ENCODE measurements at places on chromosomes 3 and 15.

DNA sequence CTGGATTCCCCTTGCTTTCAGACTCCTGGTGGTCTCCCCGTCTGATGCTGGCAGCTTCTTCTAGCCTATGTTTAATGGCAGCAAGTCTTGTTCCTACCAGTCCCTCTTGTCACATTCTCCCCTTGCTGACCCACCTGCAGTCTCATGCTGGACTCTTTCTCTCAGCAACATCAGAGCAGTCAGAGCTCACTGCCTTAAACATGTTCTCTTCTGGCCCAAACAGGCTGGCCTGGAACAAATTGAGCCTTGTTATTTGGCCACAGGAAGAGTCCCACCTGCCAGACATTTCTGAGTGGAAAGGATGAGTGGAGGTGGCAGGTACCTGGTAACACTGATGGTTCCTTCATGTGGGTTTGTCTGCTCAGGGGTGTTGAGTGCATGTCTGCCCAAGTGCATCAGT, 59.2 kb upstream of the APEH start:
- no peak for DNase-seq

GRCh38 chr3:43867436-43868072, 176.8 kb downstream of the ABHD5 start:
- DNase-seq: peak; percentile 77

- DNase-seq: no peak
Observed at GRCh38 chr15:66638377-66638776, 63.7 kb upstream of the SMAD6 start.

DNA sequence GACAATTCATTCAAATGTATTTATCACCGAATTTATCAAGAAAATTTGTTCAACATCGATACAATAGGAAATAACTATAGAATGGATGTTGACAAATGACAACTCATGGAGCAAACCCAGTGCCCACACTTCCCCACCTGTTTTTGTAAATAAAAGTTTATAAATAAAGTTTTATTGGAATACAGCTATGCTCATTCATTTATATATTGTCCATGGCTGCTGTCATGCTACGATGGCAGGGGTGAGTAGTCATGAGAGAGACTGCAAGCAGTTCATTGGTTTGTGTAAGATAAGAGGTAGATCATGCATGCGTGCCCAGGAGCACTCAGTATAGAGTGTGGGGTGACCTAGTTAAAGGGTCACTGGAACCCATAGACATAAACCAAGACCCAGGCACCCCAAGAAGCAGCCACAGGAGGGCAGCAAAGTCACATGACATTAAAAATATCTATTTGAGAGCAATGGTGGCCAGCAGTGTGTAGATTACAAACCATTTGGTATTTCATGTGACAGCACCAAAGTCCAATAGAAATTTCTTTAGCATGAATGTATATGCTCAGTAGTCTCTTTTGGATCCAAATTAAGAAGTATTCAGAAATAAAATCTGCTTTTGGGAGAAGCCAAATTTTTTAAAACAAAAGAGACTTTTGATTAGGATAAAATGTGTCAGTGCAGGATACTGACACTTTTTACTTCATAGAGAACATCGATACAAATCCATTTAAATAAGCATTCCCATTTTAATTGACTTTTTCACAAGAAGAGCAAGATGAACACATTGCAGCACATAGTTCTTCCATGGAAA, 794.8 kb downstream of the MCTP2 start:
- peak; percentile 75 for DNase-seq

GRCh38 chr3:177483182-177483967, 286.1 kb upstream of the TBL1XR1 start:
- DNase-seq: no peak

Measured in GM03348 (cell line).